Cortex of kidney (tissue), 1 donor: ENCODE measurements at places on chromosomes 12 and 14.

- DNase-seq, result no peak
Measured at GRCh38 chr12:104944252-104944651, 13.8 kb downstream of the SLC41A2 start.

- DNase-seq, result no peak
Measured at GRCh38 chr12:52356762-52357580, 10.3 kb downstream of the KRT85 start.

GRCh38 chr12:68612202-68612601, 1.5 kb downstream of the RAP1B start:
- no peak for DNase-seq

GRCh38 chr12:128073937-128074336, 193.0 kb upstream of the TMEM132C start:
- DNase-seq, result no peak

DNA sequence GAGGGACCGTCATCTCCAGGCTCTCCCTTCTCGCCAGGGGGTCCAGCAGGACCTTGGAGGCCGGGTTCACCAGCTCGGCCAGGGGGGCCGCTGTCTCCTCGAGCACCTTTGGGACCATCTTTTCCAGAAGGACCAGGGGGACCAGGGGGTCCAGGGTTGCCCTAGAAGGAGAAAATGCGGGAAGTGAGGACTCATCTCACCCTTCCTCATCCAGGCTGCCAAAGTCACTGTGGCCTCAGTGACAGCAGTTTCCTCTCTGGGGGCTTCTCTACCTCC, 15.1 kb downstream of the TMEM106C start:
- DNase-seq, result no peak

- DNase-seq, result no peak
Measured at GRCh38 chr12:52191841-52192791, at the start of gene KRT80. TSS of gene KRT80 (minus strand) at chr12:52192014. CDS start at chr12:52191902, 112 bp downstream.

DNA sequence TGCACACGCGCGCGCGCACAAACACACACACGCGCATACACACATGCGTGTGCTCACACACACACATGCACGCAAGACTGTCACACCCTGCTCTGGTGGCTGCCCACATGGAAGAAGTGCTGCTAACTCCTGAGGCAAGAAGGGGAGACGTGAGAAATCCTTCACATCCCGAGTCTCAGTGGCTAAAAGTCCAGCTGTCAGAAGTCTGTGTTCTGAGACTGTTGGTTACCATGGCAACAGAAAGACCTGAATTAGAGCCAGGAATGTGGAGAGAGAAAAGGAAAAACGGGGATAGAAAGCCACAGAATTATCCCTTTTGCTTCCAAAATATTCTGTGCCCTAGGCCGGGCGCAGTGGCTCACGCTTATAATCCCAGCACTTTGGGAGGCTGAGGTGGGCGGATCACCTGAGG, 71.2 kb downstream of the PPFIBP1 start:
- no peak for DNase-seq

GRCh38 chr14:28761438-28762291, 4.9 kb upstream of the FOXG1 start:
- DNase-seq, result no peak

DNA sequence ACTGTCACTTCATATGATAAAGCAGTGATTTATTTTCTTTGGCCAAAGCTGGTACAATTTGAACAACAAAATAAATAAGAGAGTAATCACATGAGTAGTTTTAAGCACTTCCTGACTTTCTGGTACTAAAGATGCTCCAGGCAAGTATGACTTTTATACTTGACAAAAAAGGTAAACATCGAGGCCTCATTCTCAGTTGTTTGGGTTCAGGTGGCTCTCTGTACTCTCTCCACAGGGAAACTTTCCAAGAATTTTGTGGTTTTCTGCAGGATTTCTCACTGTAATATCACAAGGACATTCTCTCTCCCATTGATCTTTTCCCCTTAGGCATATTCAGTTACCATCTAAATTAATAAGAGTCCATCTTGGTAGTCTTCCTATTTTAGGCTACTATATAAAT, 26.6 kb upstream of the KCNC2 start:
- DNase-seq, result no peak

DNA sequence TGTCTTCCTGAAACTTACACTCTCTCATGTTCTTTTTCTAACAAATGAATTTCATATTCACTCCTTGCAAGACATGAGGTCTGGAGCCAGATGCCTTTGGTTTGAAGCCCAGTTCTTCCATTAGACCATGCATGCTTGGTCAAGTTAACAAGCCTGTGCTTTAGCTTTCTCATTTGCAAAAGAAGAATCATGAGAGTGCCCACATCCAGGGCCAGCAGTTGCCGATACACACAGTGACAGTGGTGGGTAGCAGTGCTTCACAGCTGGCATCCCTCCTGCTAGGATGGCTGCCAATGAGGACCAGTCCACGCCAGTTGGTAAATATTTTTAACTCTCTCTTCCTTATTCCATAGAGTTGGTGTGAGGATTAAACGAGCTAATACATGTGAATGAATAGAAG, 163.1 kb downstream of the PHLDA1 start:
- no peak for DNase-seq

GRCh38 chr14:82710267-82710841, 1176.7 kb upstream of the SEL1L start:
- DNase-seq, result no peak

DNA sequence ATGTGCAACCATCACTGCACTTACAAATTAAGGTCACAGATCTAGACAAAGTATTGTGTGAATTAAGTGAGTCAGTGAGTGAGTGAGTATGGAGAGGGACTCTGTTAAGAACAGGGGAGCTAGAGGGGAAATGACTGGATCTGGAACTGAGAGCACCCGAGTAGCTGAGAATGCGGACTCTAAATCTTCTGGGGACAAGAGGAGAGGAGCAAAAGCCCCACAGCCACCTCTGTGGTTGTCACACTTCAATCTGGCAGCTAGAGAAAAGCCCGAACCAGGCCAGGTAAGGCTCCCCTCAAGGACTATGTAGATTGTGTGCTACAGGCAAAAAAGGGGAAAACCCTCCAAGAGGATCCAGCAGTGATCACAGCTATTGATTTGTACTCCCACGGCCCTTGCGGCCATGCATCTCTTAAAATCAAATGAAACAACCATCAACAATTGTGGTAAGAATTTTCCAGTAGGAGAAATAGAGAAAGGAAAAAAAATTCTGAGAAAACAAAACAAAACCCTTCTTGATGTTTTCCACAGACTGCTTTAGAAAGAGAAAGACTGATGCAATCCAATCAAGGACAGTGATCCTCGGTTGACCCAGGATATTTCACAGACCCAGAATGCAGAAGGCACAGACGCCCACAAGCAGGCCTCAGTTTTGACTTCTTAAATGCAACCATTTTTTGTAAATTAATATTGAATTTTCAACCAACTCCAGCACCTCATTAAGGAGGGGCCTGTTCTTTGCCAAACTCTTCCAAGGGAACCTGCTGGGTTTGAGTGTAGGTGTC, 109.6 kb downstream of the SLC38A6 start:
- DNase-seq, result no peak

DNA sequence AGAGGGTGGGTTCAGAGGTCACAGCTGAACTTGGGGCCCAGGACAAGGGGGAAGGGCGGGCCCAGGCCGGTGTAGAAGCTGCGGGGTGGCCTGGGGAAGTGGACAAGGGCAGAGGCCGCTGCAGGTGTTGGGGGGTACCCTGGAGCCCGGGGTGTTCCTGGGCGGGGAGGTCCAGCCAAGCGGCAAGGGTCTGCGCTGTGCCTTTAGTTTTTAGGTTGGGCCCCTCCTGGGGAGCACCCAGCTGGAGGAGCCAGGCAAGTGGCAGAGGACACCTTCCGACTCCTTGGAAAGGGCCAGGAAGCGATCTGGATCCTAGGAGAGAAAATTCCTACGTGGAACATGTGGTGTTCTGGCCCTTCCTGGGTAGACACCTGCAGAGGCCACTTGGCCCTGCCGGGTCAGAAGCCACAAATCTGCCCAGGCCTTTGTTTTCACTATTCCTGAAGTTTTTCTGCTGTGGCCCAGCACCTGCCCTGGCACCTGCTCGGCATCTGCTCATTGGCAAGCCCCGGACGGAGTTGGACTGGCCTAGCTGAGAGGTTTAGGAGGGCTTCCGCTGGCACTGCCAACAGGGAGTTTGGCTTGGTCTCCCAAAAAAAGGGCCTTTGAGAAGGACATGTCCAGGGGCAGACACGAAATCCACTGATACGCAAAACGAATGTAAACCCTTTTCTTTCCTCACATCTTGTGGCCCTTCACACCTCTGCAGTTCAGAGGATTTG, 61.1 kb downstream of the SMUG1 start:
- no peak for DNase-seq

DNA sequence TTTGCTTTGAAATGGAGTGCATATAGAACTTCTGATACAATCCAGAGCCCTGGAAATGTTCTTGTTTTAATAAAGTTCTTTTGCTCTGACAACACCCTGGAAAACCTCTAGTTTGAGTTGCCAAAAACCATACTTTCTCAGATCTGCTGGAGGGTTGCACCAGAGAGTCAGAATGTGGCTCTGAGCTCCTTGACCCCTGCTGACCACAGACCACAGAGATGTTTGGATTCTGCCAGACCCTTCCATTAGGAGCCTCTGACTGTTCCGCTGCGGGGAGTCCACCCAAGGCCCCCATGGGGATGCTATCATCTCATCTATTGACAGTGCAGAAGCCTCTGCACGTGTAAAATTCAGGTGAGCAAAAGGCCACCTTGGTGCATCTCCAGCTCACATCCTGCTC, 332.6 kb downstream of the GLT1D1 start:
- DNase-seq, result no peak

DNA sequence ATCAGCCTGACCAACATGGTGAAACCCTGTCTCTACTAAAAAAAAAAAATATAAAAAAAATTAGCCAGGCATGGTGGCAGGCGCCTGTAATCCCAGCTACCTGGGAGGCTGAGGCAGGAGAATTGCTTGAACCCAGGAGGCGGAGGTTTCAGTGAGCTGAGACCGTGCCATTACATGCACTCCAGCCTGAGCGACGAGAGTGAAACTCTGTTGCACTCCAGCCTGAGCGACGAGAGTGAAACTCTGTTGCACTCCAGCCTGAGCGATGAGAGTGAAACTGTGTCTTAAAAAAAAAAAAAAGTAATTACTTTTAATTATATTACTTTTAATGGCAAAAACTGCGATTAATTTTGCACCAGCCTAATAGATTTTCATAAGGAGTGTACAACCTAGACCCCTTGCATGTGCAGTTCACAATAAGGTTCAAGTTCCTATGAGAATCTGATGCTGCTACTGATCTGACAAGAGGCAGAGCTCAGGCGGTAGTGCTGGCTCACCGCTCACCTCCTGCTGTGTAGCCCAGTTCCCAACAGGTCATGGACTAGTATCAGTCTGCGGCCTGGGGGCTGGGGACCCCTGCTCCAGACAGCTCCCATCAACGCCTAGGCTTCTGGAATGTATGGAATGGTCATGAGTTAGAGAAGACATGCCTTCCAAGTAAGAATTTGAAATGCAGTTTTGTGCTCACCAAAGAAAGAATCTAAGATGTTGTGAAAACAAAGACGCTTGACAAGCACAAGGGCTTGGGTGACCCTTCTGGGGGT, 10.1 kb downstream of the LTB4R start:
- DNase-seq, result no peak

GRCh38 chr12:124403273-124403672, 108.4 kb downstream of the RFLNA start:
- no peak for DNase-seq

DNA sequence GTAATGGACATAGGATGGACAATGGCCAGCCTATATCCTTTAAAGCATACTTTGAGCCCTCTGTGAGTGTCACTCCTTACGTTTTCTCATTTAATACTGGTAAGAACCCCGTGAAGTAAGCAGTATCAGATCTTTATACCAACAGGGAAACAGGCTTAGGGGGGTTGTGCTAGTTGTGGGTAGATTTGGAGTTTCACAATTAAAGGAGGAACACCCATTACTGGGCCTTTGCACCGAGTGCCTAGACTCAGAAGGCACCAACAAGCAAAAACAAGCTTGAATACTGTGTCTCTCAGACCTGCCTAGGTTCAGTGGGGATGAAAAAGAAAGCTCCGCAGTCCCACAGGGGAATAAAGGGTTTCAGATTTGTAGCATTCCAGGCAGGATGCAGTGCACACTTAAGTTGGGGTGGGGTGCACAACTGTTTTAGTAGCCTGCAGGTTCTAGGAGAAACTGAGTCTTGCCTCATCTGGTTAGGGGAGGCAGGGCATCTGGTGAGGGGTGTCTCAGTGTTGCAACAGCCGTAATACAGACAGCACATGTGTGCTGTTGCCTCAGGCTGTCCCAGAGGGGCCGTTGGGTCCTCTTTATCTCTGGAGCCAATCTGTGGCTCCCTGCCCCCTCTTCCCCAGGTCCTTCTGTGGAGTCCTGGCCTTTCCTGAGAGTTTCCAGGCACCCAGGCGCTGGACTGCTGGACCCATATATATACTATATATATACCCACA, 51.2 kb downstream of the IRAK3 start:
- no peak for DNase-seq

- no peak for DNase-seq
Measured at GRCh38 chr14:61872452-61872851, 110.2 kb downstream of the SNAPC1 start.

DNA sequence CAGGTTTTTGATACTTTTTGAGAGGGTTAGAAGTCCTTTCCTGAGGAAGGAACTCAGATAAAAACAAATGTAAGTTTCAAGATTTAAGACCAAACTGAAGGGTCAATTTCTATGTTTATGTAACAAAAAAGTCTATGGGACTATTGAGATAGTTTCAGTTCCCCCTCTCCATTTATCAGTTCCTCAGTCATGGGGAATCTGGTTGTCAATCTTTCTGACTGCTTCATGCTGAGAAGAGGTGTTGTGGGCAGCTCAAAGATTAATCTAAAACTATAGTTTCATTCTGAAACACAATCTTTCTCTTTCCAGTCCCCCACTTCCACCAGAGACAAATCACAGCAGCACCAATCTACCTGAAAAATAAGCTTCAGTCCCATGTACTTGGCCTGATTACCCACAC, 93.7 kb downstream of the KCNMB4 start:
- DNase-seq, result no peak

DNA sequence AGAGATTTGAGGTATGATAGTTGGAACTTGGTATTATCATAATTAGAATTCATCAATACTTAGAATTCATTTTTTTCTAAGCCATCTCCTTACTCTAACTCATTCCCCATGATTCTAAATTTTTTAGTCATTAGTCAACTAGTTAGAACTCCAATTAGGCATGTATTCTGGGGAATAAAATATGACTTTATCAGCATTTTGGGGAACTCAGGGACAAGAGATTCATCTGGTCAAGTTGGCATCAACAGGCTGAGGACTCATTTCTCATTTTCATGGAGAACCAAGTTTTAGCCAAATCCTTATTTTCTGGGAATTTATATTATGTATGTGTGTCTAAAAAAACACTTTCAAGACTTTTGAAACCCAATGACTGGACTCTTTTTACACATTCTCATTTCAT, 29.2 kb downstream of the DIP2B start:
- DNase-seq, result no peak

- no peak for DNase-seq
Measured at GRCh38 chr12:93533310-93533709, 39.2 kb upstream of the SOCS2 start.

DNA sequence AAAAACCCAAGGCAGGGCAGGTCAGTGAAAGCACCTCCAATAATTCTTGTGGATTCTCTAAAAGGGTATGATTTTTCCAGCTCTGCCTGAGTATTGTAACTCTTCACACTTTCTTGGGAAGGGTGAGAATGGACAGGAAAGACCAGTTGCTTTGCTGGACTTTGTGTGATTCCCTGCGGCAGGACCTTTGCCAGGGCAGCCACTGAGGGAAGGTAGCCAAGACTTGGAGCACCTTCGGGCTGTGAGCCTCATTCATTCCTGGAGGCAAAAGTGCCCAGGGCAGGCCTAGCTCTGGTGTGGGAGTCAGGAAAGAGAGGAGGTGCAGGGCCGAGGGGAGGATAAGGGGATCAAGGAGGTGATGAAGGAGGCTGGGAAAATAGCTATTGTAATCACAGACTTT, 80.2 kb downstream of the VCPKMT start:
- DNase-seq, result no peak

- DNase-seq, result no peak
Measured at GRCh38 chr14:32358781-32359180, 29.7 kb downstream of the AKAP6 start.
